ENCODE measurements at places on chromosomes 13 and 19. TPM values are rescaled to one million over a fixed set of nuclear protein-coding genes. Genes with fewer than 3 reads are reported as not detected.

The OR10H1 gene
- 0.97 TPM for total RNA-seq

The RCBTB1 gene
- 15.7 TPM for total RNA-seq

The ZNF626 gene
- 21.5 TPM for total RNA-seq

The TEX29 gene
- not detected for total RNA-seq

The SACS gene
- 7.8 TPM for total RNA-seq

The FBXO27 gene
- 26.4 TPM for total RNA-seq

The CEBPA gene
- 58.7 TPM for total RNA-seq

The CCNA1 gene
- total RNA-seq: 9.2 TPM

The STOML3 gene
- not detected for total RNA-seq

The PTH2 gene
- total RNA-seq: not detected

The ALOX5AP gene
- 7.3 TPM for total RNA-seq

The HIPK4 gene
- 2.6 TPM for total RNA-seq

The ONECUT3 gene
- total RNA-seq: not detected

The KIR2DL1 gene
- not detected for total RNA-seq

The KCNC3 gene
- 10.6 TPM for total RNA-seq

The SOX1 gene
- 4.4 TPM for total RNA-seq

The ZNF99 gene
- not detected for total RNA-seq

The ZNF682 gene
- 4.9 TPM for total RNA-seq
